Activated CD8-positive, alpha-beta T cell treated with anti-CD3 and anti-CD28 coated beads for 36 hours (primary cell): ENCODE measurements at places on chromosomes 1 and 21.
A peak's percentile ranks its signal among the peaks of the same experiment; 100 is the strongest.

- peak; percentile 55 for DNase-seq
Measured at GRCh38 chr1:32818804-32819541, 1.5 kb downstream of the S100PBP start.

DNA sequence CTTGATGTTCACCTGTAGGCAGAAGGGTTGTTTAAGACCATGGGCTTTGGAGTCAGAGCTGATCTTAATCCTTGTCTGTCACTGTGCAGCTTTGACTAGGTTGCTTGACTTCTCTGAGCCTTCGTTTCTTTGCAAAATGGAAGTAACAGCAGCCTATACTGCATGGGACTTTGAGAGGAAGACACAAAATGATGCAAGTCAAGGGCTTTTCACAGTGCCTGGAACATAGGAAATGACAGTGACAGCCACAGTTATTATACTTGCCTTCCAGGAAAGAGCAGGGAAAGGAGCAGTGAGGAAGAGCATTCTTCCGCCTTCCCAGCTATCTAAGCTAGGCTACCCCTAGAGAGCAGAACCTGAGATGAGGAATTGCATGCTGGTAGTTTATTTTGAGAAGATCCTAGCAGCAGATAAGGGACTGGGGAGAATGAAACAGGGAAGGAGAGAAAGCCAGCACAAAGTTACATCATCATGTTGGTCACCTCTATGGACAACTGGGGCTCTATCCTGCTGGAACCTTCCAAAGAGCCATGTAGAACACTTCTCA is 3.1 kb downstream of the CSF3R start:
- no peak for DNase-seq

DNA sequence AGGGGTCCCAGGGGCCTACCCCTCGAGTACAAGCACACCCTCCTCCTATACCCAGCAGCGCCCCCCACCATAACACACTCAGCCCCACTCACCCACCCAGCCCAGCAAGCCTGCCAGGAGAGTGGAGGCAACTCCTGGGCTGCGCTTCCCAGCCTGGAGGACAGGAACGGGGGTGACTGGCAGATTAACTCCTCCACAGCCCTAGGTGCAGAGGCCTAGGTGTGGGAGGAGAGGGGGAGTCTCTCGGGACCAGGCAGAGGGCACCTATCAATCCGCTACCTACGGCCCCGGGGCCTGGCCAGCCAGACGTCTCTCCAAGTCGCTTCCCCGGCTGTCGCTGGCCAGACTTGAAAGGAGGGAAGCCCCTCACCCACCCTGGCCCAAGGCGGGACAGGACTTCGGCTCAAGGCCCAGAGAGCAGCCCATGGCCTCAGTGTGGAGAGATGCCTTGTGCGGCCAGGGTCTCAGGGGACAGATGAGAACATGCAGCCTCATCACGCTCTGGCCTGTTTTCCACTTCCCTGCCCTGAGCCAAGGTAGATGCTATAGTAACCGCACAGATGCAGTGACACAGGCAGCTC is 24.9 kb downstream of the MATN1 start:
- DNase-seq, result no peak

DNA sequence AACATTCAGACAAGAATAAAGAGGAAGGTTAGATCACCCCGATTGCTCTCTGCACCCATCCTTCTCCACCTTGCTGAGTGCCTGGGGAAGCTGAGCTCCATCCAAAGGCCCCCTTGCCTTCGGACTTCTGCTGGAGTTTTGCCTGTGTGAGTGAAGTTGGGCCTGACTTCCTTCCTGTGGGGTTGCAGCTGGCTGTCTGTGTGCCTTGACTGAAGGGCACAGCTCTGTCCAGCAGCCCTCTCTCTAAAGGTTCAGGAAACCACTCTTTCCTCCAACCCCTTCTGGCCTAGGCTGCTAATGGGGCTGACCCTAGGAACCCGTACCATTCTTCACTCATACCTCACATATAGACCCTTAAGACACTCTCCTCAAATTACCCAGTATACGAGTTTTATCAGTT is 173.4 kb upstream of the HMCN1 start:
- DNase-seq, result no peak

- no peak for DNase-seq
Measured at GRCh38 chr1:74729741-74730478, 2.9 kb downstream of the CRYZ start.

GRCh38 chr1:20190256-20191160 is 4.2 kb upstream of the PLA2G2C start:
- DNase-seq, result no peak
